Cortex of kidney (tissue), 1 donor: ENCODE measurements at places on chromosomes 5 and 9.

DNA sequence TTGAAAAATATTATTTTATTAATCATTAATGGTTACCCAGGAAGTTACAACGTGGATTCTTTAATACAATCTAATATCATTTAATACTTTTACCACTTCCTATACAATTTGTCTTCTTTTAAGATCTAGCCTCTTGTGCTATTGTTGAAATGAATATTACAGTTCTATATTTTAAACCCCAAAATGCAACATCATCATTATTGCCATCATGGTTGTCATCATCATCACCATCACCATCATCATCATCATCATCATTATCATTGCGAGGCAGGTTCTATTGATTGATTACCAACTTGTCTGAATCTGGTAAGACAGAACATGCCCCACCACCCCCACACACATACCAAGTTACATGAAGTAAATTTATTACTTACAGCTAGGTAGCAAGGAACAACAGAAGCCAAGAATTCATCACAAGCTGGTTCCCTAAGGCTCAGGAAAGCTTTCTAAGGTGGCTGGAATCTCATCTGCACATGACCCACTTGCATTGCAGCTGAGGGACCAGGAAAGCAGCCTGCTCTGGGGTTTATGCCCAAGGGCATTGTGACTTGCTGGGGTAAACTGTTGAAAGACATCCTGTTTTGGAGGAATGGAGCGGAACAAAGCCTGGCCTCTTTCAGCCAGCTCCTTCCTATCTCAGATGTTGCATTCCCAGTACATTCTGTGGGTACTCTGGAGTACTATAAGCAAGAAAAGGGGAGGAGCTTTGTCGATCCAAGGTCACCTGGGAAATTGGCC, 418.1 kb downstream of the PRR16 start:
- DNase-seq = no peak

- no peak for DNase-seq
Observed at GRCh38 chr5:157113002-157113401, 4.2 kb upstream of the HAVCR2 start.

DNA sequence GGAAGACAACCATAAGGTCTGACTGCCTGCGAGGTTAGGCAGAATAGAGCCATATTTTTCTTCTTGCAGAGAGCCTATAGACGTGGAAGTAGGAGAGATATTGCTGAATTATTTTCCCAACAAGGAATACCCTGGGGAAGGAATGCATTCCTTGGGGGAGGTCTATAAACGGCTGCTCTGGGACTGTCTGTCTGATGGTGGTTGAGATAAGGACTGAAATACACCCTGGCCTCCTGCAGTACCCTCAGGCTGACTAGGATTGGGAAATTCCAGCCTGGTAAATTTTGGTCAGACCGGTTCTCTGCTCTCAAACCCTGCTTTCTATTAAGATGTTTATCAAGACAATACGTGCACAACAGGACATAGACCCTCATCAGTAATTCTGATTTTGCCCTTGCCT, 617.5 kb upstream of the GRIN3A start:
- no peak for DNase-seq

- no peak for DNase-seq
Observed at GRCh38 chr9:133619791-133620190, 10.6 kb upstream of the FAM163B start.
